Stimulated activated CD8-positive, alpha-beta memory T cell treated with anti-CD3 and anti-CD28 coated beads, Interleukin-4, amount 100 ng/mL, for 1 hour (primary cell): ENCODE measurements at places on chromosomes 12 and 14.
A peak's percentile ranks its signal among the peaks of the same experiment; 100 is the strongest.

DNA sequence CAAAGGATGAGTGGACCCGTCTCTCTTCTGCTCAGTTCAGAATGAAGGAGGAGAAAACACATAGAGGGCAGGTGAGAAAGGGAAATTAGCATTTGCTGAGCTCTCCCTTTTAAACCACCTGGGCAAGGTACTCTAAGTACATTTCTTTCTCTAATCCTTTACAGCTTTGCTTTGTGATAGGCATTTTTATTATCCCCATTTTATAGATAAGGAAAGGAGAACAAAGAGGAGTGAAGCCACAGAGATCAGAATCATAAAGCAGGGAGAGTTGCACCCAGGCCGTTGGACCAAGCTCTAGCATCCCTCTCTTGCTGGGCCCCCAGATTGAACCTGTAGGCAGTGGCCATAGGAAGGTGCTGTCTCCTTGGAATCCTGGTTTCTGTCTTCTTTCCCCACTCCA is 47.0 kb downstream of the VCPKMT start:
- DNase-seq = no peak

DNA sequence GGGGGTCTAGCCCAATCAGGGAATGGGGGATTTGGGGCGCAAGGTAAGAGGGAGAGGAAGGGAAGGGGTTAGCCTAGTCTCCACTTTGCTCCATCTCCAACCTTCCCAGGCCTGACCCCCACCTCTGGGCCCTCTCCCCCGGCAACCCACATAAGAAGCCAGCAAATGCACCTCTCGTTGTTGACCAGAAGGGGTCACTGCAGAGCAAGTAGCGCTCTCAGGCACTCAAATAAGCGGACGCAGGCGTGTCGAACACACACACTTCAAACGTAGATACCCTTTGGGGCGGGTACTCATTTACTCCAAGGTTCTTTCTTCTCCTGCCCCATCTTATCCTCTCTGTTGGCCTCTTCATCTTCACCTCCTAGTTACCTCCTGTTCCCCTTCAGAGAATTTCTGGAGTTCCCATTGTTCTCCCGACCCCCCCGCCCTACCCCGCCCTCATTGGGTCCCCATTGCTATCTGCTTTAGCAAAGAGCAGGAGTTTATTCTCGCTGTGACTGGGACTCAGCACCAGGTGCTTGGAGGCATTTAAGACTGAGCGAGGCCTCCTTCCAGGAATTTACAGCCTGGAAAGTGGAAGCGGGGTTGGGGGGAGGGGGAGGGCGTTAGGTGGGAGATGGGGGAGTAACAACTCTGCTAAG is 1.5 kb upstream of the SRRM4 start:
- DNase-seq = no peak

GRCh38 chr12:115335594-115335993 is 651.6 kb upstream of the TBX3 start:
- no peak for DNase-seq

DNA sequence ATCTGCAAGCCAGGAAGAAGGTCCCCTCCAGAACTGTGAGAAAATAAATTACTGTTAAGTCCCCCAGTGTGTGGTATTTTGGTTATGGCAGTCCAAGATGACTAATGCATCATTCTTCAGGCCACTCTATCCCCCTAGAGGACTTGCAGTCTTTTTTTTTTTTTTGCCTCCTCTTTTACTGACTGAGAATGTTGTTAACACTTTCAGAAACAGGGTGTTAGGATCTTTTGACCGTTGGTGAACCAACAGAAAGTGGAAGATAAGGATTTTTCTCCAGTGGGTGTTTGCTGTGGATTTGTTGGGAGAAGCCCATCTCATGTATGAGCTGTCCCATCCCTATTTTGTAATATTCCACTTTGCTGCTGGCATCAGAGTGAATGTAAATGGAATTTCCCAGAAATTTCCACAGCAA is 37.8 kb downstream of the MARK3 start:
- no peak for DNase-seq

DNA sequence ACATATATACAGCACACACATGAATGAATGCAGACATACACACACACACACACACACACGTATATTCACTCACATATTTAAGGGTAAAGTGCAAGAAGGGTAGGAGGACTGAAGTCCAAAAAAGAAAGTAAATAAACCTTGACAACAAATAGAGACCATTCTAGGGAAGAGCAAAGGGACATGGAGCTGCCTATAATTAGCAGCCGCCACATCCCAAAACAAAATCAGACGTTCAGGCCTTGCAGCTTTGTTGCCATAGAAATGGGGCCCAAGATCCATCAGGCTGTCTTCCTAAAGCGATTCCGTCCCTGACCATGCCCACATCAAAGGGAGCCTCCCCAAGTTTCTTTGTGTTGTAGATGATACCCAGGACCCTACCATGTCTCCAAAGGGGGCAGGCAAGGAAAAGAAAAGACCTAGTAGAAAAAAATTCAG is 703.5 kb upstream of the TBX3 start:
- DNase-seq = no peak

DNA sequence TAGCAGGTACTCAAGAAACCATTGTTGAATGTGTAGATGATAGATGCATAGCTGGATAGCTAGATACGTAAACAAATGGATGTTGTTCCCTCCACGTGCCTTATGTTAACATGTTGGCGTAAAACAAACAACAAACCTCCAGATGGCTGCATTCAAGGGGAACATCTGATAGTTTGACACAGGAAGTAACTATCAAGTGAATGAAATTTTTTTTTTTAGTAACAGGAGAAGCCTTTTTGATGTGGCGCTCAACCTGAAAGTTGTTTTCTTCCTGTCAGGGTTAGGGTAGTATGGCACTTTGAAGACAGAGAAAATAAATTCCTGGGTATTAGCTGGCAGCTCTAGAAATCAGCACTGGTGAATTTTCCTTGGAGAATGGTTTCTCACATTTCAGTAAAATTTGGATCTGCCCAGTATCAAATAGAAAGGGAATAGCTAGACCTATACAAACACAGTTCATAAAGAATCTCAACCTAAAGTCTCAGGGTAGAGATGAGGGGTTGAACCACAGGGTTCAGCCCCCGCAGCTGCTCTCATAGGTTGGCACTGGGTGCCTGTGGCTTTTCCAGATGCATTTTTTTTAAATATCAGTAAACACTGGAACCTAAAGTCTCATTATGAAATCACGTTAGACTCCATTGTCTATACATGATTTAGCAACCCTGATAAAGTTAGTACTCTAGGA is 18.8 kb upstream of the RAP1B start:
- no peak for DNase-seq

DNA sequence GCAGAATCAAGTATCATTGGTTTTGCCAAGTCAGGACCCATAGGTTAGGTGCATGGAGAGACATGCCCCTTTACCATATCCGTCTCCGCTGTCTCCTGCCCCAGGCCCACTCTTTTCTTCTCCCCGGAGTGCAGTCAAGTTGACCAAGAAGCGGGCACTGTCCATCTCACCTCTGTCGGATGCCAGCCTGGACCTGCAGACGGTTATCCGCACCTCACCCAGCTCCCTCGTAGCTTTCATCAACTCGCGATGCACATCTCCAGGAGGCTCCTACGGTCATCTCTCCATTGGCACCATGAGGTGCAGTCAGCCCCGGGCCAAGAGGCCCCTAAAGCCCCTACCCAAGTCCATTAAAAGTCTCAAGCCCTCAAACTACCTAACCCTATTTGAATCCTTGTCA is 5.0 kb downstream of the GLI1 start:
- DNase-seq = no peak

- peak; percentile 54 for DNase-seq
Measured at GRCh38 chr14:100239840-100240667, 1.1 kb downstream of the YY1 start.

- DNase-seq = no peak
Measured at GRCh38 chr12:6279256-6279628, 31.2 kb upstream of the PLEKHG6 start.

DNA sequence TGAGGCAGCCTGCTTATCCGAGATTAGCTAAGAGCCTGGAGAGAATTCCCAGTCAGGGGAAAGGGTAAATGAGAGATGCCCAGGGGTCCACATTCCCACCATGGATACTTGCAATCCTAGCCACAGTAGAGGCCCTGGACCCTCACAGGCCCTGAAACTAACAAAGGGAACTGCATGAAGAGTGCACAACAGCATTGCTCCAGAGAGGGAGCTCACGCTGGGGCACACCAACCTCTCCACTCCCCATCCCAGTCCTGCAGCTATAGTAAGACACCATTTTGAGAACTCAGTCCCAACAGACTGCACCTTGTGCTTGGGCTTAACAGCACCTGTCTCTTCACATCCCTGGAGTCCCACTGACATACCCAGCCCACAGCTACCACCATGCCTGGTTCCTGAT is 30.5 kb downstream of the CEP83 start:
- no peak for DNase-seq

GRCh38 chr12:92403210-92404175 is 257.8 kb upstream of the BTG1 start:
- no peak for DNase-seq

GRCh38 chr12:110733089-110733715 is 9.5 kb downstream of the PPP1CC start:
- no peak for DNase-seq

- DNase-seq = no peak
Measured at GRCh38 chr14:92461891-92462290, 51.7 kb upstream of the RIN3 start.

- DNase-seq = no peak
Measured at GRCh38 chr12:67436230-67436629, 167.1 kb downstream of the CAND1 start.

DNA sequence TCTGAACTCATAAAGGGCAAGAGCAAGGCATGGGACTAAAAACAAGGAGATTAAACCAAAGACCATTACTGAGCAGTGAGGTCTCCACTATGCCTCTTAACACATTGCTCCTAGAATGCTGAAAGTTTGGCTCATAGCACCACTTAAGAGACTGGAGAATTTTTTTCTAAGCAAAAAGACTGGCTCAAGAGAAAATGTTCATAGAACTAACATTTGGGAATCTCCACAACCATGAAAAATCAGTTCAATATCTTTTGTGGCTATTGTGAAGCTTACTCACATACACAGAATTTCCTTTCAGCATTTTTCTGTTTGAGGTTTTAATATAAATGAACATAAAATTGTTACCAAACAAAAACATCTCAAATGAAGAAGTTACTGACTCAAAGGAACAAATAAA is 255.8 kb downstream of the CCDC91 start:
- no peak for DNase-seq
